ENCODE measurements at places on chromosomes 6 and 20.

GRCh38 chr6:78561015-78561414 is 306.3 kb upstream of the IRAK1BP1 start:
- no peak for DNase-seq

GRCh38 chr20:63313349-63314014 is 20.5 kb downstream of the COL20A1 start:
- DNase-seq, result no peak

DNA sequence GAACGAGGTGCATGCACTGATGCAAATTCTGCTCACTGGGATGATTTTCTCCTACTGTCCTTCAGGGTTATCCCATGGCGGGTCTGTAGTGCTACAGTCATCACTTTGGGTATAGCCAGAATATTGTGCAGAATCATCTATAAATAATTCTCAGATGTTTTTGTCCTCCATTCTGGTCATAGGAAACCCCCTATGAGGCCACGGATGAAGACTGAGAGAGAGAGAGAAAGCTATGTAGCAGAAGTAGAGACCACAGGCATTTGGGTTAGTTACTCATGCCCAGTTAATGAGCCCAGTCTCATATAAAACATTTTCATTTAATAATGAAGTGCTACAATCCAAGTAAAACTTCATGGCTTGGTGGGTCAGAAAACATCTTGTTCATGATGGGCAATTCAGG is 145.1 kb upstream of the PLN start:
- no peak for DNase-seq

- DNase-seq, result no peak
Measured at GRCh38 chr6:112842330-112842685, 495.2 kb downstream of the RFPL4B start.

GRCh38 chr20:38725931-38726803 is 1.9 kb downstream of the SLC32A1 start:
- no peak for DNase-seq

All from PC-9 (cell line).